ENCODE measurements at places on chromosomes 5 and 9. TPM values are rescaled to one million over a fixed set of nuclear protein-coding genes. Genes with fewer than 3 reads are reported as not detected.

GRCh38 chr5:62828742-62829603, 250.4 kb downstream of the LRRC70 start:
- no peak for DNase-seq
- H3K4me1 ChIP-seq = no peaks in the 10 kb centered on the region
- H3K36me3 ChIP-seq = no peaks in the 10 kb centered on the region
- H3K4me3 ChIP-seq = no peak overlapping the region

DNA sequence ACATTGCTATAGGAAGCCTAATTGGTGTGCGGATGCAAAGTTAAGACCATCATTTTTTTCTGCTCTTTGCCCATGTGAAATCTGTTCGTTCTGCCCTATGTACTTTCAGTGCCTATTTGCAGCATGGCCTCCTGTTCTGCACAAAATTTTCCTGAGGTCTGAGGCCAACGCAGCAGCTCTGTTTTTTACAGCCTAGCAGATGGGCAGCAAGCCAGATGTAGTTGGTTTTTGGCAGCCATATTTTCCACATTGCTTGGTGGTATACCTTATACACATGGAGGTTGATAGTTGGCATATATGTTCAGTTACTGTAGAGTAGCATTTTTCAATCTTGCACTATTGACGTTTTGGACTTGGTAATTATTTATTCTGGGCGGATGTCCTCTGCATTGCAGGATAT, 133.5 kb upstream of the MRPS30 start:
- H3K4me1 ChIP-seq = no peaks in the 10 kb centered on the region
- H3K27ac ChIP-seq = no peak overlapping the region
- no peaks in the 10 kb centered on the region for H3K36me3 ChIP-seq
- no peak overlapping the region for H3K4me3 ChIP-seq
- no peak for DNase-seq
- H3K27me3 ChIP-seq = no peaks in the 10 kb centered on the region

DNA sequence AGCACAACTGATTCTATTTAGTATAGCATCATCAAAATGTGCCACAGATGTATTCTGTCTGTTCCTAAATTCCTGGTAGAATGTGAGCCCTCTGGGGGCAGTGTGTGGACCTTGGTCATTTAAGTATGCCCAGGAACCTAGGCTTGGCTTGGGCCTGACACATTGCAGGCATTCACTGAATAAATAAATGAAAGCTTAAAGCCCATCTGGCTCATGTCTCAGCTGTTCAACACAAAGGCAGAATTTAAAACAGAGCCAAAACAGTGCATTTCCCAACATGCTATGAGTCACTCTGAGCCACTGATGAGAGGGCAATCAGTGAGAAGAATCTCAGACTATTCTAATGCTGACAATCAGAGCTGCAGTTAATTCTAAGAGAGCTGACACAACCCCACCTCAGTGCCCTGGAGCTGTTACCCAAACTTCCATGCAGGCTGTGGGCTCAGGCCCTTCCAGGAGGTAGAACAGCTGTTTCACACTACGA, 8.1 kb downstream of the FAM193B start:
- H3K4me1 ChIP-seq = peaks cover 11% of the 10 kb centered on the region
- H3K36me3 ChIP-seq = peaks cover 15% of the 10 kb centered on the region
- no peak overlapping the region for H3K4me3 ChIP-seq
- DNase-seq = no peak
- no peak overlapping the region for H3K27ac ChIP-seq
- no peaks in the 10 kb centered on the region for H3K27me3 ChIP-seq

GRCh38 chr5:80101993-80102392, 66.8 kb downstream of the THBS4 start:
- no peak for DNase-seq
- H3K36me3 ChIP-seq = no peaks in the 10 kb centered on the region
- H3K4me3 ChIP-seq = no peak overlapping the region
- H3K27ac ChIP-seq = no peak overlapping the region
- H3K27me3 ChIP-seq = no peaks in the 10 kb centered on the region

DNA sequence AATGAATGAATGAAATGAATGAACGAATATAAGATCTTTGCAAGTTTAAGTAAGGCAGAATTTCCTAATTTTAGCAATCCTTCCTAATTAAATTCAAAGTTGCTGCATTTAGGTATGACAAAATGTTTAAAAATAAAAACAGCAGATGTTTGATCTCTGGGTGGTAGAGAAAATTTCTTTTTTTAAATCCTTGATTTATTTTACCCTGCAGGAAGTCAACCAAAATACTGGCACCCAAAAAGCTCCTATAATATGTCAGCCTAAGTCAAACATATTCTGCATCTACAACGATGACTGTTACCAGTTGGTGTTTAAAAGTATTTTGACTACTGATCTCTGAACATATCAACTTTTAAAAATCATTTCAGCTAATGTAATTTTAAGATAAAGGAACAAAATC, 58.4 kb downstream of the TTC39B start:
- no peak overlapping the region for H3K27ac ChIP-seq
- H3K27me3 ChIP-seq = no peaks in the 10 kb centered on the region
- peaks cover 24% of the 10 kb centered on the region for H3K4me1 ChIP-seq
- no peak for DNase-seq

GRCh38 chr9:116099821-116100220, 53.8 kb upstream of the PAPPA start:
- no peaks in the 10 kb centered on the region for H3K36me3 ChIP-seq
- no peak overlapping the region for H3K4me3 ChIP-seq
- no peaks in the 10 kb centered on the region for H3K27me3 ChIP-seq

DNA sequence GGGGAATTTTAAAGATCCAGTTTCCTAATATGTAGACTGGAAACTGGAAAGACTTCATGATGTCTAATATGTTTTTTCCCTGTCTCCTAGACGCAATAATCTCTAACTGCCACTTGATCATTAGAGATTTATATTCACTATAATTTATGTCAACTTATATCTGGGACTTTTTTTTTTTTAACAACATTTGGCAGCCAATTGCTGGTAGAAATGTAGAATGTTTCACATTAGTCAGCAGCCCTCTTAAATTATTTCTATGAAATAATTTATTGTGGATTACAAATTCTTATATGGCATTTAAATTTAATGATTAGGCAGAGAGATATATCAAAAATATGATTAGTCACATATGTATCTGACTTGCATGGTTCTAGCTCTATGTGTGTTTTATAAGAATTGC, 48.2 kb downstream of the TMEM174 start:
- peaks cover 61% of the 10 kb centered on the region for H3K27me3 ChIP-seq
- H3K27ac ChIP-seq = no peak overlapping the region
- no peak for DNase-seq
- H3K36me3 ChIP-seq = no peaks in the 10 kb centered on the region
- no peaks in the 10 kb centered on the region for H3K4me1 ChIP-seq

GRCh38 chr5:90131383-90132133, 278.0 kb downstream of the CETN3 start:
- H3K4me1 ChIP-seq = no peaks in the 10 kb centered on the region
- no peaks in the 10 kb centered on the region for H3K36me3 ChIP-seq
- H3K4me3 ChIP-seq = no peak overlapping the region
- no peak overlapping the region for H3K27ac ChIP-seq
- DNase-seq = no peak
- no peaks in the 10 kb centered on the region for H3K27me3 ChIP-seq

GRCh38 chr5:179879003-179879689, 20.5 kb upstream of the MRNIP start:
- peaks cover 49% of the 10 kb centered on the region for H3K36me3 ChIP-seq
- H3K4me1 ChIP-seq = no peaks in the 10 kb centered on the region
- no peaks in the 10 kb centered on the region for H3K27me3 ChIP-seq
- no peak overlapping the region for H3K4me3 ChIP-seq
- DNase-seq = no peak

DNA sequence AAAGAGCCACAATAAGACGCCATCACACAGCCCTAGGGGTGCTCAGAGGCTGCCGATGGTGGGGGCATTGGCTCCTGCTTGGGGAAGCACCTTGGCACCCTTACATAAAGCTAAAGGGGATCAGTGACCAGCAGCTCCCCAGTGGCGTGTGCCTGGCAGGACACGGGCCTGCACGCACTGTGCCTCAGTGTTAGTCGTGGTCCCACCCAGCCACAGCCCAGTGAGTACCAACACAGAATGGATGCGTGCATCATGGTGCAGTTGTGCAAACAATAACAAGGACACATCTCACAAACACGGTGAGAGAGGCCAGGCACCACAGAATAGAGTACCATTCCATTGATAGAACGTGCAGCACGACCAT, 103.2 kb downstream of the WNK2 start:
- no peaks in the 10 kb centered on the region for H3K36me3 ChIP-seq
- H3K27ac ChIP-seq = no peak overlapping the region
- no peaks in the 10 kb centered on the region for H3K4me1 ChIP-seq
- DNase-seq = no peak

- no peaks in the 10 kb centered on the region for H3K27me3 ChIP-seq
- H3K27ac ChIP-seq = no peak overlapping the region
- DNase-seq = no peak
- no peak overlapping the region for H3K4me3 ChIP-seq
- H3K36me3 ChIP-seq = no peaks in the 10 kb centered on the region
Observed at GRCh38 chr5:107796797-107797196, 126.1 kb upstream of the EFNA5 start.

GRCh38 chr5:73115399-73116051, 4.8 kb upstream of the TMEM171 start:
- no peaks in the 10 kb centered on the region for H3K36me3 ChIP-seq
- no peak overlapping the region for H3K27ac ChIP-seq
- H3K4me3 ChIP-seq = no peak overlapping the region
- H3K4me1 ChIP-seq = peaks cover 2% of the 10 kb centered on the region

GRCh38 chr9:81546489-81546888, 142.9 kb downstream of the TLE1 start:
- no peak overlapping the region for H3K27ac ChIP-seq
- H3K27me3 ChIP-seq = no peaks in the 10 kb centered on the region
- H3K4me3 ChIP-seq = no peak overlapping the region
- no peaks in the 10 kb centered on the region for H3K4me1 ChIP-seq
- DNase-seq = no peak
- no peaks in the 10 kb centered on the region for H3K36me3 ChIP-seq

DNA sequence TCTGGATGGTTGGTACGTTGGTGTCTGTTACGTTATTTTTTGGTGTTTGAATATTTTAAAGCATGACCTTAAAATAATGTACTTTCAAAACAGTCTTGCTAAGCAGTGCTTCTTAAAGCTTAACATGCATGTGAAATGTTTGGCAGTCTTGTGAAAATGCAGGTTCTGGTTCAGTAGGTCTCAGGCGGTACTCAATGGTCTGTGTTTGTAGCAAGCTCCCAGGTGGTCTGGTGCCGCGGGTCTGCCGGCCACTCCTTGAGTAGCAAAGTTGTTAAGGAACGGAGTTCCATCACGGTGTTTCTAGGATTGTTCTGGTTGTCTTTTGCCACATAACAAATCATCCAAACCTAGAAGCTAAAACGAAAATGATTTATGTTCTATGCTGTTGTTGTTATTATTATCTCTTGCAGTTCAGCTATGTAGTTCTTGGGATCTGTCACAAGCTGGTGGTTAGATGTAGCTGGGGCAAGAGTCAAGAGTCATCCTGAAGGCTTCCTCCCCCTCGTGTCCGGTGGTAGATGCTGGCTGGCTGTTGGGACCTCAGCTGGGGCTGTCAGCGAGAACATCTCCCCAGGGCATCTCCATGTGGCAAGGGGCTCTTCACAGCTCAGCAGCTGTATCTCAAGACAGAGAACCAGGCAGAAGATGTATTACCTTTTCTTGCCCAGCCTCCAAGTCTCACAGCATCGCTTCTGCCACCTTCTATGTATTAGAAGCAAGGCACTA, 186.8 kb downstream of the PALM2AKAP2 start:
- peaks cover 68% of the 10 kb centered on the region for H3K4me1 ChIP-seq
- no peak overlapping the region for H3K4me3 ChIP-seq
- H3K27me3 ChIP-seq = peaks cover 5% of the 10 kb centered on the region
- peak overlapping the region; percentile 55 for H3K27ac ChIP-seq
- DNase-seq = peak; percentile 54

DNA sequence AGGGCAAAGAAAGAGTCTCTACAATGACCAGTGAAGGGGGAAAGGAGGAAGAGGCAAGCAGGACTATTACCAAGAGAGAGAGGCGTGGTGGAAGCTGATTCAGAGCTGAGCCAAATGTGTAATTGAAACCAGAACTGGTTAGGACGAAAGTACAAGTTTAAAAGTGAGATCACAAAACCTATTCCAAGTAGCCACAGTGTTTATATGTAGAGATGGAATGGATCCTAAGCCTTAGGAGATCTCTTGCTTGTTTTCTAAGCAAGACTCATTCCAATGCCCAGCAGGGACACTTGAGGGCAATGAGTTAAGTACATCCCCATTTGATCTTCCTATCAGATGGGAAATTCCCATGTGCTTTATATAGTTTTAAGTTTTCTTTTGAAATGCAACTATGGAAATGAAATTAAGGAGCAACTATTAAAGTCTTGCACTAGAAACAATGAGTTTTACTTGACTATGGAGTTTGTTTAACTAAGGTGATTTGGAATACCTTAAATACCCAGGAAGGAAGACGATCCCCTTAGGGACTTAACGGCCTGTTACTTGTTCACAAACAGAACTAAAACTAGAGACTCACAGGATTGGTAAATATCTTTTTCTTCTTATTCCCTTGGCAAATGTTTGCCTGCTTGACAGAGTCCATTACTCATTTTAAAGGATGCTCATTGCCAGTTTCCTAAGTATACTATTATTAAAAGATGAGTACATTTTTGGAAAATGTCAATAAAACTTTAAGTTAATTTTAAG, 51.1 kb upstream of the SNX2 start:
- no peak overlapping the region for H3K4me3 ChIP-seq
- H3K4me1 ChIP-seq = peaks cover 2% of the 10 kb centered on the region
- peaks cover 6% of the 10 kb centered on the region for H3K27me3 ChIP-seq
- no peaks in the 10 kb centered on the region for H3K36me3 ChIP-seq
- peak; percentile 44 for DNase-seq

GRCh38 chr9:95125652-95126051, 191.9 kb downstream of the FANCC start:
- no peaks in the 10 kb centered on the region for H3K27me3 ChIP-seq
- no peak overlapping the region for H3K4me3 ChIP-seq

DNA sequence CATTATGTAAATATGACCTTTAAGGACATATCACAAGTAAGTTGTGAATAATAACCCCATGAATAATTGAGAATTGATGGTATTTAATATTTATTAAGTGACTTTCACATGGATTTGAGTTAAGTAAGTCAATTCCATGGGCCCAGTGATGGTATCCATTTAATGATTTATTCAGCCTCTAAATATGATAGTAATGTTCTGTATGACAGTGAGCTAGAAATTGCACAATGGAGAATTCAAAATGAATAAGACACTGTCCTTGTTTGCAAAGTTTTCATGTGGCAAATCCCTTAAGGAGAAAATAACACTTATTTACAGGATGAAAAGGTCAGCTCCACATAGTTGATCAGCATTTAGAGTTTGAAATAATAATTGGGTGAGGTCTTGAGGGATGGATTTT, 160.7 kb downstream of the PDE4D start:
- no peak overlapping the region for H3K27ac ChIP-seq
- no peak overlapping the region for H3K4me3 ChIP-seq
- no peaks in the 10 kb centered on the region for H3K36me3 ChIP-seq
- no peaks in the 10 kb centered on the region for H3K4me1 ChIP-seq

Gene IFNB1
- not detected for total RNA-seq

Gene PCDHGA12
- 0.12 TPM for total RNA-seq

Gene B4GALT1
- total RNA-seq = 53.8 TPM

Gene ANKRD31
- total RNA-seq = 0.47 TPM

Gene GAPT
- not detected for total RNA-seq

Gene PFN3
- not detected for total RNA-seq

Data from activated CD4-positive, alpha-beta T cell treated with anti-CD3 and anti-CD28 coated beads, Interleukin-2, amount 10 ng/mL, durations not matched to agents 24 days and 14 days (primary cell).